ENCODE measurements at places on chromosomes 11 and 22.

DNA sequence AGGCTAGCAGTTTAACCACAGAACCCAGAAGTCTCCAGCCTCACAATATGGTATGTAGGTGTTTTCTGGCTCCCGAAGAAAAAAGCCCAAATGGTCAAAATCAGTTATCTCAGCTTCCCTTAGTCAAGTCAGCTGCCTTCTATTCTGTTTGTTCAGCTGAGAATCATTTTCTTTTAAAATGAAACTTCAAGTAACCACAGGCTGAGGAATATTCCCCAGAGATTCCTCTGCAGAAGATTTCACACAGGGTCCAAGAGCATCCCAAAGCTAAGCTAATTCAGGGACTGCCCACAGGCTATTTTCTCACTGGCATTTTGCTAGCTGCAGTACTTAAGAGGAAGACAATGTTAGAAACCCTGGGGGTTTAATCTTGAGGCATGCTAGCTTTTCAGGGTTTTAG lies 977.0 kb upstream of the CHORDC1 start:
- no peak for DNase-seq

DNA sequence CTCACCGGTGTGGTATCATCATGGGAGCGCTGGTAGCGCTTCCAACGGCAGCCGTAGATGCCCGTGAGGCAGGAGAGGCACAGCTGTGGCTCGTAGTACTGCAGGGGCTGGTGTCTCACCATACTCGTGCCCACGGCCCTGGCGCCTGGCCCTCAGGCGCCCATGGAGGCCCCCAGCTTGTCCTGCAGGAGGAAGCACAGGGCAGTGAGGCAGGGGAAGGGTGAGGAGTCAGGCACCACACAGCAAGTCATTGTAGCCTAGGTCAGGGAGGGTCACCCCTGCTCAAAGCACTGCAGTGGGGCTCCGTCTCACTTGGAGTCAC lies 44.6 kb upstream of the KLHL35 start:
- no peak for DNase-seq

DNA sequence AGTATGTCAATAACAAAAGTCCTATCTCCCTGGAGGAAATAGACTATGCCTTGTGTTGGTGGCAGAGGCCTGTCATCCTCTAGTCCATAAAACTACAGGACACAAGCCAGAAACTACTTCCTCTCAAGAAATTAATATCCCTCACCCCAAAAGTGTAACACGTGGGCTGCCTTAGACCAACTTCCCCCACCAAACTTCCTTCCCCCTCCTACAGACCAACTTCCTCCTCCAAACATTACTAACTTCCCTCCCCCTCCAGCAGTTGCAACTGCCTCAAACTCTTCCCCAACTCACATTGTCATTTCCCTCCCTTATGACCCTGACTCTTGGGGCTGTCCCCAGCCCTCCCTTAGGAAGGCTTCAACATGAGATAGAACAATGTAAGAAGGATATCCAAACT lies 6.3 kb downstream of the OR52K2 start:
- DNase-seq = no peak

GRCh38 chr11:31822175-31822926 lies 11.2 kb upstream of the PAX6 start:
- no peak for DNase-seq

- no peak for DNase-seq
These were observed 204.5 kb upstream of the NAV2 start for GRCh38 chr11:19508165-19508564.

DNA sequence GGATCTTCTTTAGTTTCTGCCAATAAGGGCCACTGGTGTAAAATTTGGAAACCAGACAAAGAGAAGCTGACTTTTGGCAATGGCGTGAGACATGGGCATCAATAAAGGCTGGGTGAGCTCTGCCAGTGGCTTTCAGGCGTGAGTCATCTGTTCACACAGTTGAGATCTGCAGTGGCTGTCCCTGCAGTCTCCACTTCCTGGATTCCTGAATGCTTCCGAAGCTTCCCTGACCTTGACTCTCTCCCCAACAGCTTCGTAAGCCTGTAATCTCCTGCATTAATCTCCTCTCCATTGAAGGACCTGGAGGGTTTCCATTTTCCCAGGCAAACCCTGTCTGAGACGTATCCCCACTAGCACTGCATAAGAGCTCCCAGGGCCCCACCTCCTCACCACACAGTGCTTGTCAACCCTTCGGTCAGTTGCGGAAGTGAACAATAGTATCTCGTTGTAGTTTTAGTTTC lies 574.7 kb downstream of the TBC1D22A start:
- no peak for DNase-seq

DNA sequence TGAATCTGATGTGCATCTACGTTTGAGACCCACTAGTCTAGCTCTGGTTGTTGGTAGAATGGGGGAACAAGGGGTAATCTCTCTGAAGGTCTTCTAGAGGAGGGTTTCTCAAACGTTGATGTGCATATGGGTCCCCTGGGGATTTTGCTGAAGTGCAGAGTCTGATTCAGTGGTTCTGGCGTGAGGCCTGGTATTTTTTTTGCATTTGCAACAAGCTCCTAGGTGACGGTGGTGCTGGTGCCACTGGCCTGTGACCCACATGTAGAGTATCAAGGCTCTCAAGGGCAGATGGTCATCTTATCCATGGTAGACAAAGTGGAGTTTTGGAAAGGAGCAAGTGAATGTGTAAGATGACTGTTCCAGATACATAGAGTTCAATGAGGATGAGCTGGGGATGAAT lies 97.1 kb downstream of the CEP164 start:
- no peak for DNase-seq

- DNase-seq = no peak
These were observed 85.8 kb downstream of the SERGEF start for GRCh38 chr11:17927041-17927440.

DNA sequence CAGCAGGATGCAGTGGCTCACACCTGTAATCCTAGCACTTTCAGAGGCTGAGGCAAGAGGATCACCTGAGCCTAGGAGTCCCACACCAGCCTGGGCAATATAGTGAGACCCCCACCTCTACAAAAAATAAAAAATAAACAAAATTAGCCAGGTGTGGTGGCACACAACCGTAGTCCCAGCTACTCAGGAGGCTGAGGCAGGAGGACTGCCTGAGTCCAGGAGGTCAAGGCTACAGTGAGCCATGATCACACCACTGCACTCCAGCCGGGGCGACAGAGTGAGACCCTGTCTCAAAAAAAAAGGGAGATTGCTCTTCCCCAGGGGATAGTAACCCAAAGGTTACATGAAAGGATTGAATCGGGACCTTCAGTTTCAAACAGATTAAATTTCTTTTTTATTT lies 54.0 kb downstream of the AHNAK start:
- DNase-seq = no peak

DNA sequence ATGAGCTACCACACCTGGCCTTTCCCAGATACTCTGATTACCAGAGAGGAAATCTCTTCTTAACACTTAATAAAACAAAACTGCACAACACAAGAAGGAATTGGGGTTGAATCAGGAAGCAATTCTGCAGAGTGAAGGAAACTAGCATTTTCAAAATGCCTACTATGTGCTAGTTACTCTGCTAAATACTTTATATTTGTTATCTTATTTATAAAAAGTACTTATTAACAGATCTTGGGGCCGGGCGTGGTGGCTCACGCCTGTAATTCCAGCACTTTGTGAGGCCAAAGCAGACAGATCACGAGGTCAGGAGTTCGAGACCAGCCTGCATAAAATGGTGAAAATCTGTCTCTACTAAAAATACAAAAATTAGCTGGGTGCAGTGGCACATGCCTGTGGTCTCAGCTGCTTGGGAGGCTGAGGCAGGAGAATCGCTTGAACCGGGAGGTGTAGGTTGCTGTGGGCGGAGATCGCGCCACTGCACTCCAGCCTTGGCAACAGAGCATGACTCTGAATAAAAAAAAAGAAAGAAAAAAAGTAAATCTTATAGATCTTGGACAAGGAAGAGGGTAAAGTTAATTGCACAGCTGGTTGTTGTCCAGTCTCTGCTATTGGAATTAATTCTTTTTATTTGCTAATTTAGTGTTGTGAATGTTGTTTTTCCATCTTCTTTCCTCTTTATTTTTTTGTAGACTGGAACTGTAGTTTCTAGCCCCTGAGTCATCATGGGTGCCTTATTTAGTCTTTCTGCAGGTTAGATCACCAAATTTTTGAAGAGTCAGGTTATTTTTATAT lies 22.1 kb downstream of the TMEM135 start:
- DNase-seq = no peak

- DNase-seq = no peak
These were observed 47.7 kb upstream of the ANO1 start for GRCh38 chr11:70030412-70030811.

DNA sequence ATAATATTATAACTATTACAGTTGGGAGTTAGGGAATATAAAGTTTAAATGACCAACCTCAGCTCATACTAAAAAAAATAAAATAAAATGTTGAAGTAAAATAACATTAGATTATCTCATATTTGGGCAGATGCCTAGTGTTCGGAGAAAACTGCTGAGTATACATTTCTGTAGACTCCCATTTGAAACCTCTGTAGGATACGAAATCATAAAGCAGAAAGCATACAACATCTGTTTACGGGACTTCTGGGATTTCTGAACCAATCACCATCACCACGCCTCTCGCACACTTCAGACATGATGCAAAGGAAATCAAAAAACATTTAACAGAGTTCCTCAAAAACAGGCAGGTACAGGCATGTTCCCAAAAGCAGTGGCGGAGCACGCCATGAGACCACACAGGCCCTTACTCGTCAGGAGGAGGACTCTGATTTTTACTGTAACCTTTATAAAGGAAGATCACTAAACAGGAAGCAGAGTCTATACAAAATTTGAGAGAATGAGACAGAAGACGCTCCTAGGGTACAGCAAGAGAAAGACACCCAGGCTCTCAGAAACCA lies 8.6 kb downstream of the ZNF195 start:
- DNase-seq = peak; percentile 19

- no peak for DNase-seq
These were observed 501.3 kb upstream of the TENM4 start for GRCh38 chr11:79942090-79942489.

- DNase-seq = no peak
These were observed 4.2 kb upstream of the SYT7 start for GRCh38 chr11:61585115-61585514.

DNA sequence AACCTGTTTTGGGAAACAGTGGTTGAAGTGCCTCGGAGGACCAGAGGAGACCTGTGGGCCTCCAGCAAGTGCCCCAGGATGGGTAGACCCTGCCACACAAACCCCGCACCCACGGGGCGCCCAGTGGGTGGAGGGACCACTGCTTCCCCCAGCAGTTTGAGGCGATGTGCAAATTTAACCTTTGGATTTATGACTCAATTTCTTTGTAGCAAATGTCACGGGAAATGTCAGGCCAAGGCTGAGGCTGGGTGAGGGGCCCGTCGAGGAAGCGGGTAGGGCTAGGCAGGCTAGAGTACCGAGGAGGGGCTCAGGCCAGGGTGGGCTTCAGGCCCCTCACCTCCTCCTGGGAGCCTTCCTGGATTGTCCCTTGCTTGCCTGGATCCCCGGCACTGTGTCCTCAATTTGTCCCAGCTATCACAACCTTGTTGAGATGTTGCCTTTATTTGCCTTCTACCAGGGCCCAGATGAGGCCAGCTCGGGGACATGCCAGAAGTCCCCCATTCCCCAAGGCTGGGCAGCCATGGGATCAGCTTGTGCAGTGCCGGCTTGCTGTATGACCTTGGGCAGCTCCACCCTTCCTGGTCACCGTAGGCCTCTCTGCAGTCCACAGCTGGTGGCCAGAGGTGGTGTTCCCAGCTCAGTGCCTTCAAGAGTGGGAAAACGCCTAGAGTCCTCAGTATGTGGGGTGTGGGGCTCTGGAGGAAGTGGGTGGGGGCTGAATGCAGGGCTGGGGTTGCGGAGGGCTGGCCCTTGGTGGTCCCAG lies 39.5 kb upstream of the PRODH start:
- no peak for DNase-seq

DNA sequence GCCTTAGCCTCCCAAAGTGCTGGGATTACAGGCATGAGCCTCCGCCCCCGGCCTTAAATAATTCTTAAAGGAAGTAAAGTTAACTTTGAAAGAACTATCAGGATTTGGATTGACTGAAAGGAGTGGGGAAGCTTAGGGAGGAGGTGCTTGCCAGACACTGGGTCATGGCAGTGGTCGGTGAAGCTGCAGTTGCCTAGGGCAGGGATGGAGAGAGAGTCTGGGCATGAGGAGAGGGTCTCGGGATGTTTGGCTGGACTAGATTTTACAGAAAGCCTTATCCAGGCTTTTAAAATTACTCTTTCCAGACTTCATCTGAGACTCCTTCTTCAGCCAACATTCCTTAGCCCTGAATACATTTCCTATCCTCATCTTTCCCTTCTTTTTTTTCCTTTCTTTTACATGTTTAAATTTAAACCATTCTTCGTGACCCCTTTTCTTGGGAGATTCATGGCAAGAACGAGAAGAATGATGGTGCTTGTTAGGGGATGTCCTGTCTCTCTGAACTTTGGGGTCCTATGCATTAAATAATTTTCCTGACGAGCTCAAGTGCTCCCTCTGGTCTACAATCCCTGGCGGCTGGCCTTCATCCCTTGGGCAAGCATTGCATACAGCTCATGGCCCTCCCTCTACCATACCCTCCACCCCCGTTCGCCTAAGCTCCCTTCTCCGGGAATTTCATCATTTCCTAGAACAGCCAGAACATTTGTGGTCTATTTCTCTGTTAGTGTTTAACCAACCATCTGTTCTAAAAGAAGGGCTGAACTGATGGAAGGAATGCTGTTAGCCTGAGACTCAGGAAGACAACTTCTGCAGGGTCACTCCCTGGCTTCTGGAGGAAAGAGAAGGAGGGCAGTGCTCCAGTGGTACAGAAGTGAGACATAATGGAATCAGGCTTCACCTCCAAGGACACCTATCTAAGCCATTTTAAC lies at the start of gene NNMT:
NNMT (plus strand) TSS at position 724 of the 929 bp plus-strand sequence; CDS start at position 882, 158 bp downstream.
- DNase-seq = no peak

DNA sequence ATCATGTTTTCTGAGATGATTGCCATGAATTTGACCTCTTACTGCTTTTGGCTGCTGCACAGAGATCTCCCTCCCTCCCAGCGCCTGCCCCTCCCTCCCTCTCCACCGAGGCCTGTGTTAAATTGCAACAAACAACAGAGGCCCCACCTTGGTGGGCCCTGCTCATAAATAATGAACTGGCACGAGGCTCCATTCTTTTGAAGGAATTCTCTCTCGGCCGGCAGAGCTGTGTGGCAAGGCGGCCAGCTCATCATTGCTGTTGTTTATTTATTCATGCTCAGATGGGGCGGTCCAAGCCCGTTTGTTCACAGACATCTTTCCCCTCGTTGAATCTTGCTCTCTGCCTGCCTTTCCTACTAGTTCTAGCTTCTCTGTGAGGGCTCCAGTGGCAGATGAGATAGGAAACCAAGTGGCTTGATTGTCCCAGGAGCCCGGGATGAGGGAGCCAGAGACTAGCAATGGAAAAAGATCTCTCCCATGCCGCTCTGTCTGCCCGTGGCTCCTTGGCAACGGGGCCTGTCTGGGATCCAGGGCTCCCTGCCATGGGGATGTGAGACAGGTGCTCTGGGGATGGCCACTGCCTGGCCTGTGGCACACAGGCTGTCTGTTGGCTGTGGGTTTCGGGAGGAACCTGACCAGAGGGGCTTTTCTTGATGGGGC lies 192.6 kb downstream of the DSCAML1 start:
- no peak for DNase-seq

Data from keratinocyte (primary cell).